ENCODE measurements at places on chromosomes 7 and 10. TPM values are rescaled to one million over a fixed set of nuclear protein-coding genes. Genes with fewer than 3 reads are reported as not detected.

Gene PIK3AP1
- not detected for total RNA-seq

Gene TFR2
- total RNA-seq = not detected

Gene UCMA
- not detected for total RNA-seq

Gene RPEL1
- under 0.01 TPM for total RNA-seq

Gene TAS2R4
- 1.7 TPM for total RNA-seq

Gene GOLGA7B
- not detected for total RNA-seq

Gene SPDYE16
- 0.33 TPM for total RNA-seq

Gene GPR37
- 4.5 TPM for total RNA-seq

Gene DPP6
- not detected for total RNA-seq

Gene GPR26
- total RNA-seq = not detected

Gene GIGYF1
- 20.4 TPM for total RNA-seq

Gene TMEM176B
- not detected for total RNA-seq

Gene AS3MT
- 7.6 TPM for total RNA-seq

Gene NODAL
- total RNA-seq = not detected
